ENCODE measurements at places on chromosomes 2 and 18. TPM values are rescaled to one million over a fixed set of nuclear protein-coding genes. Genes with fewer than 3 reads are reported as not detected.

The KCNK3 gene
- total RNA-seq: not detected

The ICOS gene
- total RNA-seq: 111 TPM

The LYPD6 gene
- total RNA-seq: not detected

The IHH gene
- total RNA-seq: not detected

The OTOS gene
- total RNA-seq: not detected

The CTAGE1 gene
- total RNA-seq: not detected

The ANKRD30BL gene
- total RNA-seq: not detected

The CD207 gene
- not detected for total RNA-seq
